ENCODE measurements at places on chromosomes 6 and 20.

DNA sequence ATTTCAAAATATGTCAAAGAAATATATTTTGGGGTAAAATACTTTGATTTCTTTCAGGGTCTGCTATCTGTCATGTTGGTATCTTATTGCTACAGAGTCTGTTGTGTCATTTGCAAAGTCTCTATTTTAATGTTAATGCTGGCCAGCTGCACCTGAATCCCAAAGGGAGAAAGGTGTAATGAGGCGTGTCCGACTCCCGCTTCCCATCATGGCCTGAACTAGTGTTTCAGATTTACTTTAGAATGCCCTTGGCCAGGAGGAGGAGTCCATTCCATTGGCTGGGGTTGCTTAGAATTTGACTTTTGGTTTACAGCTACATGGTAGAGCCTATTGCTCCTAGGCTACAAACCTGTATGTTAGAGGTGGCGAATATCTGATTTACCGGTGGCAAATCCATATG, 69.3 kb downstream of the FAM50B start:
- no peak for DNase-seq

GRCh38 chr20:58883241-58883691, 30.8 kb downstream of the GNAS start:
- no peak for DNase-seq

- DNase-seq, result no peak
Observed at GRCh38 chr6:142913036-142913510, 31.9 kb downstream of the HIVEP2 start.

DNA sequence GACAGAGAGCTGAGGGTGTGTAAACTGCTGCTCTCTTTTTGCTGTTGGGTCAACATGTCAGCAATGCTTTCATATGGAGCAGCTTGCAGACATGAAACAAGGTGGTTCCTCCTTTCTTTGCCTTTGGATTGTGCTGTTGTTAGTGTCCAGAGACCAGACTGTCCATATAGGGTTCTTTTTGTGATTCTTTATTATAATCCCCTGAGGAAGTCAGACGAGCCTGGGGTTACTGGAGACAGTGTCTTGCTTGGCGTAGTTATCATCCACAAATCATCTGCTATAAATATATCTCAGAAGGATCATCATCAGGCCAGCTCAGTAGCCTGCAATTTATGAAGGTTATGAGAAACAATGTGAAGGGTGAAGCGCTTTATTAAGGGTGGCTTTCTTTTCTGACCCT, 2.3 kb upstream of the ADGRB3 start:
- no peak for DNase-seq

DNA sequence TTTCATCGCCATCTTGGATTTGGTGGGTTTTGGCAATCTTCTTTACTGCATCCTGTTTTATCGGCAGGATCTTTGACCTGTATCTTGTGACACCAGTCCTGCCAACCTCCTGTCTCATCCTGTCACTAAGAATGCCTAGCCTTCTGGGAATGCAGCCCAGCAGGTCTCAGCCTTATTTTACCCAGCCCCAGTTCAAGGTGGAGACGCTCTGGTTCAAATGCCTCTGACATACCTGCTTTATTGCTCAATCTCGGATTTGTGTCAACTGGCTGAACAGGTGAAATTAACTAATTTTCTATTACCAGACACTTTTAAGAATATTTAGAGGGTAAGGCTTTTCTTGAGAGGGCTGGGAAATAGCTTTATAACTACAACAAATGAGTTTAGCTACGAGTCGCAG, 102.5 kb downstream of the SASH1 start:
- no peak for DNase-seq

- no peak for DNase-seq
Observed at GRCh38 chr6:93423542-93423941, 4.2 kb upstream of the EPHA7 start.

GRCh38 chr6:34182751-34183531, 37.1 kb upstream of the GRM4 start:
- DNase-seq, result peak; percentile 52

DNA sequence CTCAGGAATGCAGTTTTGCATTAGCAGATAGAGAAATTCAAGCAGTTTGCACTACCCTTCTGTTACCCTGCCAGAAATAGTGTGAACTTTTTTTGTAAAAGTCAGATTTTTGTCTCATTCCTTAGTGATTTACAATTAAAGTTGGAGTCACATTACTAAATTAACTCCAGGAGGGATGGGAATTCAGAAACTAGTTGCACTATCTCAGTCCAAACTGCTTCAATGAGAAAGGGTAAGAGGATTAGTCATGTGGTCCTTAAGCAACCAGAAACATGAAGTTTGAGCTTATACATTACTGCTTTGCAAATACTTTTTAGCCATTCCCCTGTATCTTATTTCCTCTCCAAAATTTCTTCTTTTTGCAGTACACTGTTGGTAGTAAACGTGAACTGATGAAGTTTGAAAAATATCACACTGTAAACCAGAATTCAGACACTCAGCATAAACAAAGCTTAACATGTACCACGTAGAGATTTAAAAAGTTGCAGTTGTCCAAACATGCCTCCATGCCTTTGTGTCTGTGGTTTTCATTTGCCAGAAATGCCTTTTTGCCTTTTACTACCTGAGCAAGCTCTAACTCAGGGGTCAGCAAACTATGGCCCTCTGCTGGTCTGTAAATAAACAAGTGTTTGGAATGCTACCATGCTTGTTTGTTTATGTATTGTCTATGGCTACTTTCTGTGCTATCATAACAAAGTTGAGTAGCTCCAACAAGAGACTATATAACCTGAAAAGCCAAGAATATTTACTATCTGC, 49.7 kb downstream of the TP53INP2 start:
- DNase-seq, result no peak

DNA sequence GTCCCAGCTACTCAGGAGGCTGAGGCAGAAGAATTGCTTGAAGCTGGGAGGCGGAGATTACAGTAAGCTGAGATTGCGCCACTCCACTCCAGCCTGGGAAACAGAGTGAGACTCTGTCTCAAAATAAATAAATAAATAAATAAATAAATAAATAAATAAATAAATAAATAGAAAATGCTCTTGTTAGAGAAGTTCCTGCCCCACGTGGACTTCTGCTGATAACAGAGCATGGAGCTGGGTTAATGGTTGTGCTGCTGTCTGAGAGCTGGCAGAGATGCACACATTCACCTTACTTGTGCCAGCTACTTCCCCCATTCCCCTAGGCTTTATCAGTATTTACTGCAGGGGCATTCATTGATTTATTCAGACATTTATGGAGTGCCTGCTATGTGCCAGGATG, 155.2 kb upstream of the KCNG1 start:
- no peak for DNase-seq
